ENCODE measurements at places on chromosomes 11 and 22.
A peak's percentile ranks its signal among the peaks of the same experiment; 100 is the strongest.

DNA sequence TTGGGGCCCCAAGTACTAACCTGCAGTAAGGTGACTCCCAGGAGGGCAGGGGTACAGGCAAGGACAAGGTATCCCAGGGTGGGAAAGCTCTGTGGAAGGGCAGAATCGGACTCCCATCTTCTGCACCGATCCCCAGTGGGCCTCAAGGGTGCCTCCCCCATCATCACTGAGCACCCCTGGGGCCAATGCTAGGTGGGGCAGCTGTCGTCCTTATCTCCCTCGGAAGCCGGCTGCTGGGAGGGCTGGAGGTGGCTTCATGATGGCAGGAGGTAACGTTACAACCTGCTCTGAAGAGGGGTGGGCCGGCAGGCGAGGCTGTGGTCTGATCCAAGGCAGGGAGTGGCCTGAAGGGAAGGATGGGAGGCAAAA, 87.6 kb upstream of the LINC01488 start:
- DNase-seq = no peak

GRCh38 chr11:94515398-94515797, 3.1 kb downstream of the C11orf97 start:
- no peak for DNase-seq

DNA sequence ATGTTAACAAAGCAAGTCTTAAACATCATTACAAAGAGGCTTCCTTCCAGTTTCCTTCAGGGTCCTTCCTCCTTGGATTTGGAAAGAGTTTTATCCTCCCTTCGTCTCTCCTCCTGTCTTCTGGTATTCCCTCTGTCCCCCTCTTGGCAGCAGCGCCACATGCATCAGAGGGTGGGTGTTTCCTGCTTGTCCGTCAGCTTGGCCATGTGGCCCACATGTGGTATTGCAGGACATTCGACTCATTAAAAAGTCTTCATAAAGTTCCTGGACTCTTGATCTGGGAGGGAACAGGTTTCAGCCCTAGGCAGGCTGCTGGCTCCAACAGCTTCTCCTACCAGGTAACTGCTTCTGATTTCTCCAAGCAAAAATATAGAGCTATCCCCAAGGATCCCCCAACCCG, 189.8 kb downstream of the CSNK2A3 start:
- no peak for DNase-seq

GRCh38 chr11:93573184-93573583, 30.0 kb upstream of the SMCO4 start:
- DNase-seq = no peak

GRCh38 chr11:95239871-95240649, 9.1 kb upstream of the SESN3 start:
- no peak for DNase-seq

- no peak for DNase-seq
Measured at GRCh38 chr11:118046964-118047700, 29.7 kb upstream of the TMPRSS4 start.

- DNase-seq = no peak
Measured at GRCh38 chr11:2432171-2432621, 12.1 kb downstream of the TRPM5 start.

DNA sequence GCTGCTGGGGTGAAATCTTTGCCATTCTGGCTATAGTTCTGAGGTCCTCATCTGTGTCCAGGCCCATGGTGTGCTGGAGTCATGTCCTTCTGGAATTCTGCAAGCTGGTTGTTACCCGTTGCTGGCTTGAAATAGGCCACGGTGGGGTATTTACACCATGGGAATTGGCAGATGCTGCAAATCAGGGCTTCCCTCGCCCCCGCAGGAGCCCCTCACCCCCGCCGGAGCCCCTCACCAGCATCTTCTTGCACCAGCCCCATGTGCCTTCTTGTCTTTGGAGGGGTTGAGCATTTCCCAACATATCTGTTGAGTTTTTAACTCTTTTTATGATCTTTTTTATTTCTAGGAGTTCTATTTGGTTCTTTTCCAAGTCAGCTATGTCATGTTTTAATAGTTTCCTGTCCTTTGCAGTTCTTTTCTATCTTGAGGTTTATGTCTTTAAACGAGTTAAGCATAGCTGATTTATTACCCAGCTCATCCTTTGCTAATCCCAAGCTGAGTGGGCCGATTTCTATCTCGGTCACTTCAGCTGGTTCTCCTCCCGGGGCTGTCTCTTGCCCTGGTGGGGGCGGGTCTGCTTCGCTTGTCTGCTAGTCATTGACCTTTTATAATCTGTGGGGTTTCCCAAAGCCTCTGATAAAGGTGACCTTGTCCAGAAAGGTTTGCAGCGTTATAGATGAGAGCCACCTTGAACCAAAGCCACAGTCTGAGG, 17.6 kb downstream of the ANO1 start:
- no peak for DNase-seq

DNA sequence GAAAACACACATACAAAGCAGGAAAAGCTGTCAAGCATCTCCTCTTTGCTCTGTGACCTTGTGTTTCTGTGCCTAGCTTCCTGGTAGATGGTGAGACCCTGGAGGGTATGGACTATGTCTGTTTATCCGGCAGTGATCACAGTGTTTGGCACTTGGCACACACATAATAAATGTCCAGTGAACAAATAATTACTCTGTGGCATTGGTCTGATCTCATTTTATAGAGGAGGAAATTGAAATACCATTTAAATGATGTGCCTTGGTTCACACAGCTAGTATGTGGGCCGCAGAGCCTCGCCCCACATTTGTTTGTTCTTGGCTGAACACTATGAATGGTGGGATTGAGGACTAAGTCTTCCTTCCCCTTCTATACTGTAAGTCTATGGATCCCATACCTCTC, 104.7 kb upstream of the SPON1 start:
- DNase-seq = no peak

GRCh38 chr11:33320016-33320813, 63.0 kb downstream of the HIPK3 start:
- no peak for DNase-seq

DNA sequence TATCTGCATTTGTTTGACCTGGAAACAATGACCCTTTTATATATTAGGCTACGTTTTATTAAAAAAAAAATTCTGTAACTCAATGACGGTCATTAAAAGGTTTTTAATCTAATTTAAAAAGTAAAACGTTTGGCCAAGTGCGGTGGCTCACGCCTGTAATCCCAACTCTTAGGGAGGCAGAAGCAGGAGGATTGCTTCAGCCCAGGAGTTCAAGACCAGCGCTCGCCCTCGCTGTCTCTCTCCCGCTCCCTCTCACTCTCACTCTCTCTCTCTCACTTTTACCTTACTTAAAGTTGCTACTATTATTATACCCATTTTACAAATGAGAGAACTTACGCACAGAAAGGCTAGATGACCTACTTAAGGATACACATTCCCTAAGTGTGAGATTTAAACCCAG, 814 bp upstream of the NARS2 start:
- no peak for DNase-seq

GRCh38 chr11:68375337-68375736, 62.9 kb downstream of the LRP5 start:
- no peak for DNase-seq

DNA sequence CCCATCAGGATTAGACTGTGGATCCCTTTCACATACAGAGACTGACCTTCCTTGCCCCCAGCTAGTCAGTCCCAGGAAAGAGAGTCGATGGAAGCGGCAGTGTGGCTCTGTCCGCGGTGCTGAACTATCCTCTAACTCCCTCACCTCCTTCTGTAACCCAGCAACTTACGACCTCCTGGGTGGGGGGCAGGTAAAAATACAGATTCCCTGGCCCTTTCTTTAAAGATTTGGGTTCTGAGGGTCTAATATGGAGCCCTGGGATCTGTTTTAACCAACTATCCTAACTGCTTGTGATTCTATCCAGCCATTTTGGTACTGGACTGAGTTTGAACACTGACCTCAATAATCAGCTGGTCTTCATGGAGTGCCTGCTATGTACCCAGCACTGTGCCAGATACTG, 23.2 kb downstream of the MFNG start:
- no peak for DNase-seq

DNA sequence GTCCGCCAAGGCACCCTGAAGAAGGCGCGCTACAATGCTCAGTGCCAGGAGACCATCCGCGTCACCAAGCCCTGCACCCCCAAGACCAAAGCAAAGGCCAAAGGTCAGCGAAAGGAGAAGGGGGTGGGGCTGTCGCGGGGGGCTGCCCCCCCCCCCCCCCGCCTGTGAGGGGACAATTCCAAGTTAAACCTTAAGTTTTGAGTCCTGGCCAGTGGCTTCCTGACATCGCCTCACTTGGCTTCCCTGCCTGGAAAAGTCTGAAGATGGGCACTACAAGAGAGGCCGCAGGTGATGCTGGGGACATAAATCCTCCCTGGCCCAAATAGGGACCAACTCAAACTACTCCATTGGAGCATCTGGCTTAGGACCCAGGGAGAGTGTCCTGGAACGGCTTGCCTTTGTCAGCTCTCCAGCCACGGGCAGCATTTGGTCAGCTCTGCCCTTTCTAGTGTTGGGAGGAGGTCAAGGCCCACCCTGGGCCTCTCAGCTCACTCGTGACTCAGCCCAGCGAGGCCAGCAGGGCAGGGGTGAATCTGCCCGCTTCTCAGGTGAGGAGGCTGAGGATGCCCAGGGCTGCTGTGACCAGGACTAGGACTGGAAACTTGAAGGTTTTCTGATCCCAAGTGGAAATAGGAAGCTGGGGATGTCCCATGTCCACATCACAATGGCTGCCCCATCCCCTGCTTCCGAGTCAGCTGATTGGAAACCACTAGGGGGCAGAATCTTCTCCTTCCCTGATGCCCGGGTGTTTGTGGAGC, 1.4 kb downstream of the MDK start:
- DNase-seq = no peak

DNA sequence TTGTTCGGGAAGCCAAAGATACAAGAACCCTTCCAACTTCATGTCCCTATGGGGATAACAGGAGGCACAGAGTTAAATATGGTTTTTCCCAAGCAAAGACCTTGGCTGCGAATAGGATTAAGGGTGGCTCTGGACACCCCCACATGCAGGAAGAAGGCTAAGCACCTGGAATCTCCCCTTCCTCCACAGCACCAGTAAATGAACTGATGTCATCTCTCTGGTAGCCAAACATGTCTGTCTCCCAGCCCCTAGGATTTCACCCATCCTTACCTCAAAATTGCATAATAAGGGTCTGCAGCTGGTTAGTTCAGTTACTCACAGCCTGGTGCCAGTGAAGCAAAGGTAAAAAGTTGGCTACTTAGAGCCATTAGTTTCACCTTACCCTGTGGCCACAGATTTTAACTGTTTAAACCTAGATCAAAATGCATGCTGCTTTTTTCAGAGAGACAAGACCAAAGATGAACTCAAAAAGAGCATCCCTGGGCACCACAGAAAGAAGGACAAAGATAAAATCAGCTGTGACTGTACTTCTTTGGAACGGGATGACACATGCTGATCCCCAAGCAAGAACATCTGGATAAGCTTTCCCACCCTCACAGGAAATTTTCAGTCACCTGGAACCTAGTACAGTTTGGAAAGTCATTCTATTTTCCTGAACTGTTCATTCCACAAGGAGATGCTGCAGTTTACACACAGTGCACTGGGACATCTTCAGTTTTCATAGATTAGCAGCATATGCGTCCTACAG, 77.2 kb upstream of the AKIP1 start:
- no peak for DNase-seq

GRCh38 chr11:78189174-78189724, 530 bp downstream of the USP35 start:
- DNase-seq = no peak

DNA sequence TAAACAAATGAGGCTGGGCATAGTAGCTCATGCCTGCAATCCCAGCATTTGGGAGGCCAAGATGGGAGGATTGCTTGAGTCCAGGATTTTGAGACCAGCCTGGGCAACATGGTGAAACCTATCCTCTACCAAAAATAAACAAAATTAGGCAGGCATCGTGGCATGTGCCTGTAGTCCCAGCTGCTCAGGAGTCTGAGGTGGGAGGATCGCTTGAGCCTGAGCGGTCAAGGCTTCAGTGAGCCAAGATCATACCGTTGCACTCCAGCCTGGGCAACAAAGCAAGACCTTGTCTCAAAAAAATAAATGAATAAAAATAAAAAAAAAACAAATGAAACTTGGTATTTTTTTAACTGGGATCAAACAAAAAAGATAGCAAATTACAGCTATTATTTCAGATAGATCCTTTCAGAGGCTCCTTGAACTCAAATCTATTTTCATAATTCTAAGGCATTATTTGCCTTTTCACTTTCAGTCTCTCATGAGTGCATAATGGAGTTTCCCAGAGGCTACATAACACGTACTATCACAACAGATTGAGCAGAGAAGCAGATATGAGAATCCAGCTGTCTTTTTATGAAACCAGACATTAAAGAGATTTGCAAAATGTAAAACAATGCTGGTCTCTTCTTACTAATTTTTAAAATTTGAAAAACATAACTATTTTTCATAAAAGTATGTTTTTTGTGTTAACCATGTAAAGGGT, 23.1 kb downstream of the DDIAS start:
- no peak for DNase-seq

- no peak for DNase-seq
Measured at GRCh38 chr11:100932474-100933100, 197.0 kb downstream of the PGR start.

GRCh38 chr11:19646921-19647320, 65.7 kb upstream of the NAV2 start:
- DNase-seq = no peak

DNA sequence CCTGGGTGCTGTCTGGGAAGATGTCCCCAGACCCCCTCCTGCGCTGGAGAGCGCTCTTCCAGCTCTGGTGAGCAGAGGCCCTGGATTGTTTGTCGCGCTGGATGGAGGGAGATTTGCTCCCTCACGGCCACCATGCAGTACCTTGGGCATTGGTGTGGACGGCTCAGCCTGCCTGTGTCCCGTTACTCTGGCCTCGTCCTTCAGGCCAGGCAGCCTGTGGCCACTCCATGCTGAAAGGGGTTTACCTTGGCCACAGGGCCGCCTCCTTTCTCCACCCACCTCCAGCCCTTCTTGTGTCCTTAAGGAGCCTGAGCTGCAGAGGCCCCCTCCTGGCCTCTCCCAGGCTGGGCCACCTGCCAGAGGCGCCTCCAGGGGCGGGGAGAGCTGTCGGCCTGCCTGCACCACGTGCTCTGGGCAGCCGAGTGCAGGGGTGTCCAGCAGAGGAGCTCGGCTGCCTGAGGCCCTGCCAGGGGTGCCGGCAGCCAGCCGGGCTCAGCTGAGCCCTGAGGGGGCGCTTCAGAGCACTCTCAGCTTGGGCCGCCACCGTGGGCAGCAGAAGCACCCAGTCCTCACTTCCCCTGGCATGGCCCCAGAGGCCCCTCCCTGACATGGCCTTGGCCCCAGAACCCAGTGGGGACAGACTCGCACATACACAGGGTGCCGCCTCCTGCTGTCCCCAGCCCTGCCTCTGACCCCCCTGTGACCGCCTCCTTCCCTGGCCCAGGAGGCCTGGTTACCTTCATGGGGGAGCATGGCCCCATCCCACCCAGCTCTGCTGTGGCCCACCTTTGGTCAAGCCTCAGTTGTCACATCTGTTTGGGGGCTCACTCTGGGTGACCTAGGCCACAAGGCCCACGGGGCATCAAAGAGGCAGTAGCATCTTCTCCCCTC, 3.4 kb downstream of the CCND1 start:
- peak; percentile 39 for DNase-seq

GRCh38 chr11:98732947-98733346, 287.8 kb upstream of the CNTN5 start:
- DNase-seq = no peak

GRCh38 chr11:17602105-17603001, 55.3 kb downstream of the OTOG start:
- DNase-seq = no peak
